ENCODE measurements at places on chromosomes 6 and 20.

DNA sequence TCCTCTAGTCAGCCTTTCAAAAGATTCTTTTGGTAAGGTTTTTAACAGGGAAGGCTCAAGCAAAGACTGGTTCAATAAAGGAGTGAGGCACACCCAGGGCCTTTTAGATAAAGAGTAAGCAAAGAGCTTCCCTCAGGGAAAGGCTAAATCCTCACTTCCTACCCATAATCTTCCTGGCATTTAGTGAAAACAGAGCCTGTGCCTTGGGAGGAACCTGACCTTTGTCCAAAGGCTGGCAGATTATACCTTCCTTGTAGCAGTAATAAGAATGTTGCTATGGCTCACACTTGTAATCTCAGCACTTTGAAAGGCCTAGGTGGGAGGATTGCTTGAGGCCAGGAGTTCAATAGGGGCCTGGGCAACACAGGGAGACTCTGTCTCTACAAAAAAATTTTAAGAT is 280.1 kb upstream of the PLCB4 start:
- DNase-seq = no peak

DNA sequence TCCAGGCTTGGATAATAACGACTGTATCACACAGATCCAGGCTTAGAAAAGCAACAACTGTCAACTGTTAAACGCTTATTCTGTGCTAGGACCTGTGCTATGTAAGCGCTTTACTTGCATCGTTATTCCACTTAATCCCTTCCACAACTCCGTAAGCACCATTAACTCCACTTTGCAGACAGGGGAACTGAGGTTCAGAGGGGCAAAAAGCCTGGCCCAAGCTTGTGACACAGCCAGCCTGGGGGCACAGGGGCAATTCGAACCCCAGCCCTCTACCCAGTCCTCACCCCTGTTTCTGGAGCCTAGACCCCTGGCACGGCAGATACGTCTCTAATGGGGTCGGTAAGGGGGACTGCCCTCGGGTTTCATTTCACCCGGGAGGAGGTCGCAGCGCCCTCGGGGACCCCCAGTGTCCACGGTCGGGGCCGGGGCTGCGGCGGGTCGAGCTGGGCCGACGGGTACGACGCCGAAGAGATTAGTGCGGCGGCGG is 411 bp downstream of the DSN1 start:
- DNase-seq = no peak

GRCh38 chr20:58330687-58331086 is 21.2 kb downstream of the RAB22A start:
- no peak for DNase-seq

- no peak for DNase-seq
Observed at GRCh38 chr6:82144007-82144851, 103.3 kb downstream of the IBTK start.

Measured in effector CD8-positive, alpha-beta T cell (primary cell).